ENCODE measurements at places on chromosomes 7 and 10.

DNA sequence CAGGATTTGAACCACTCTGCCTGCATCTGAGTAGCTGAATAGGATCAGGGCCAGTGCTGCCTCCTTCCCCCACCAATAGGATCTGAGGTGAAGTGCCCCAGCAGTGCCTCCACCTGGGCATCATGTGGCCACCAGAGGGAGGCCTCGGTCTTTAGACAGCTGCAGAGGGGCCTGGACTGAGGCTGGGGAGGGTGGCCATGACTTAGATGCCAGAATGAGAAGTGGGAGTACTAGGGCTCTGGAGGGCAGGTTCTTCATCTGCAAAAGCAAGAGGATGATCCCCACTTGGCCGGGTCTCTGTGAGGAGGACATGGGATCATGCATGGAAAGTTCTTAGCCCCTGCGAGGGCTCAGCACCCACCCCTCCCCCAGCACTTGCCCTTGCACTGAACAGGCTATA, 56.9 kb downstream of the NEUROG3 start:
- no peak overlapping the region for H3K4me3 ChIP-seq
- no peaks in the 10 kb centered on the region for H3K36me3 ChIP-seq
- peaks cover 9% of the 10 kb centered on the region for H3K27me3 ChIP-seq
- DNase-seq, result peak; percentile 38
- no peak overlapping the region for H3K27ac ChIP-seq

DNA sequence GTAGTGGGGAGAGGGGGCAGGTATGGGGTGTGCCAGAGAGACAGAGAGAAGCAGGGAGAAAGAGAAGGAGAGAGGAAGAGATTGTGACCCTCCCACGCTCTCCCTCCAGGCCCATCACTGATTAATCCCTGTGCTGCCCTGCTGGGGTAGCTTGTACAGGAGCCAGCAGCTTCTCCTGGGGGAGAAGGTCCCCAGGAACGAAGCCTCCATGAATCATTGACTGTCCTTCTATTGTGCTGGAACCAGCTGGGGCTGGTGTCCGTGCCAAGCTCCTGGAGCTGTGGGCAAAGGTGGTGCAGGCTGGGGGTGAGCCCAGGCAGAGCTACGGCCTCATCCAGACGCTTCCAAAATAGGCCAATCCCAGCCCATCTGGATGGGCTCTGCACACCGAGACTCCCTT, 20.9 kb downstream of the AQP1 start:
- no peak for DNase-seq
- H3K4me3 ChIP-seq, result no peak overlapping the region
- H3K27me3 ChIP-seq, result peaks cover 4% of the 10 kb centered on the region
- H3K36me3 ChIP-seq, result no peaks in the 10 kb centered on the region
- H3K4me1 ChIP-seq, result no peaks in the 10 kb centered on the region

GRCh38 chr10:118116715-118117449, 70.1 kb upstream of the RAB11FIP2 start:
- no peaks in the 10 kb centered on the region for H3K4me1 ChIP-seq
- no peak overlapping the region for H3K27ac ChIP-seq
- H3K4me3 ChIP-seq, result no peak overlapping the region
- no peaks in the 10 kb centered on the region for H3K27me3 ChIP-seq
- no peaks in the 10 kb centered on the region for H3K36me3 ChIP-seq

GRCh38 chr7:22622116-22622785, 104.7 kb upstream of the IL6 start:
- no peak for DNase-seq
- H3K4me3 ChIP-seq, result no peak overlapping the region
- no peaks in the 10 kb centered on the region for H3K36me3 ChIP-seq
- H3K27me3 ChIP-seq, result peaks cover 22% of the 10 kb centered on the region

- H3K27ac ChIP-seq, result no peak overlapping the region
- H3K4me1 ChIP-seq, result peaks cover 25% of the 10 kb centered on the region
- no peaks in the 10 kb centered on the region for H3K27me3 ChIP-seq
- no peaks in the 10 kb centered on the region for H3K36me3 ChIP-seq
- no peak overlapping the region for H3K4me3 ChIP-seq
Observed at GRCh38 chr10:122495406-122496340, 34.3 kb downstream of the HTRA1 start.

- H3K36me3 ChIP-seq, result no peaks in the 10 kb centered on the region
- no peak for DNase-seq
- H3K4me1 ChIP-seq, result no peaks in the 10 kb centered on the region
- H3K27me3 ChIP-seq, result no peaks in the 10 kb centered on the region
- no peak overlapping the region for H3K4me3 ChIP-seq
- no peak overlapping the region for H3K27ac ChIP-seq
Observed at GRCh38 chr10:1886039-1886438, 148.7 kb upstream of the ADARB2 start.

GRCh38 chr7:14341200-14341775, 351.8 kb upstream of the ETV1 start:
- no peak for DNase-seq
- H3K4me3 ChIP-seq, result no peak overlapping the region
- no peaks in the 10 kb centered on the region for H3K36me3 ChIP-seq
- no peak overlapping the region for H3K27ac ChIP-seq
- no peaks in the 10 kb centered on the region for H3K4me1 ChIP-seq

DNA sequence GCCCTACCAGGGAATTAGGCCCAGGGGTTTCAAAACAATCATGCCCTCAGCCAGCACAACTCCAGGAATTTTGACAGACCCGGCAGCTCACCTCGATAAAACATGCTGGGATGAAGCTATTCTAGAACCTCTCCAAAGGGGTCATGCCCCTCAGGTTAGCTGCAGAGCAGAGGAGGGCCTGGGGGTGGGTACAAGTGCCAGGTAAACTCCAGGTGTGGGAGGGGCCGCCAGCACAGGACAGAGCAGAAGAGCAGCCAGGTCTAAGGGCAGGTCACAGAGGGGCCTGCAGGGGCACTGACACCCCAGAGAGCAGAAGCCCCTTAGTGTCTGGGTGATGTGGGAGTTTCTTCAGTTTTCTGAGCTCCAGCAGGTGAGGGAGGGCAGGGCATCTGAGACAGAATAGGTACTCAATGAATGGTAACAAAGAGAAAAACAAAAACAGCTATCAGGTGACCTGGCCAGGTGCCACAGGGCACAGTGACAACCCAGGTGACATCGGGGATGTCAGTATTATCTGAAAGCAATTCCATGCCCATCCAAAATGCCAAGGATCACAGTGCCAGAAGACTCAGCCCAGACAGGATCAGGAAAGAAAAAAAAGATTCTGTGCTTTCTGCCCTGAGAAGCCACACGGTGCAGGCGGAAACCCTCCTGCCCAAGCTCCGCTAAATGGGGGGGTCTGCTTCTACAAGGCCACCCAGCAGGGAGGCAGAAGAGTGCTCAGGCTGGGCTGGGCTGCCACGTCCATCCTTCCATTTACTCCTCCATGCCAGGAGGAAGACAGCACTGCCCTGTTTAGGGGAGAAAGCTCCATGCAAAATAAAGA, 104.5 kb downstream of the TNS3 start:
- H3K36me3 ChIP-seq, result no peaks in the 10 kb centered on the region
- no peak for DNase-seq
- peaks cover 32% of the 10 kb centered on the region for H3K4me1 ChIP-seq
- H3K27ac ChIP-seq, result no peak overlapping the region

DNA sequence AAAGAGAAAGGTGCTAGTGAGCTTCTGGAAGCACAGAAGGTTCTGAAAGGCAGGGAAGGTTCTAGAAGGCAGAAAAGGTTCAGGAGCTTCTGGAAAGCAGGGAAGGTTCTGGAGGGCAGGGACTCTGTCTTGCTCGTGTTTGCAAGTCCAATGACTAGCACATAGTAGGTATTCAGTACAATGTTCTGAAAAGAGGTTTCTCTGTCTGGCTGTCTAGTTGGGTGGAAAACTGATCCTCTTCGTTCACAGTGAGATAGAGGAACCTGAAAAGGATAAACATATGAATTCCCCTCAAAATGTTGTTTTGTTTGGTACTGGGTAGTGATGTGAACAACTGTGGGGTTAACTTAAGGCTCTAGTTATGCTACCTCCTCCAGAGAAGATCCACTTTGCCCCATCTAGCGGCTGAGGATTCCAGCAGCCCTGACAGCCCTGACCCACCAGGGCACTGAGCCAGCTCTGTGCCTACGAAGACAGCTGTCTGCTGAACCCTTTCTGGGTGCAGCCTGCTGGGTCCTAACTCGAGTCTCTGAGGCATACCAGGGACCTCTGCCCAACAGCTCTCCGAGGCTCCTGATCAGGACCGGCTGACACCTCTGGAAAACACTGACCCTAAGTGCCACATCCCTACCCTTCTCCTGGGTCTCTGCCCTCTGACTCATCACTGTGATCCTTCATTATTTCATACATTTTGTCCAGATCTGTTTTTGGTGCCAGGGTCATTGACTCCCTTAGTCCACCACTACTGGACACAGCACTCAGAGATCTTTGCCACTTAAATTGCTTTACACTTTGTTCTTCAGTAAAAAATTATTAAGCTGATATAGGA, 15.4 kb downstream of the PTPRN2 start:
- H3K36me3 ChIP-seq, result no peaks in the 10 kb centered on the region
- H3K4me3 ChIP-seq, result no peak overlapping the region
- H3K27me3 ChIP-seq, result peaks cover 23% of the 10 kb centered on the region
- no peak for DNase-seq

DNA sequence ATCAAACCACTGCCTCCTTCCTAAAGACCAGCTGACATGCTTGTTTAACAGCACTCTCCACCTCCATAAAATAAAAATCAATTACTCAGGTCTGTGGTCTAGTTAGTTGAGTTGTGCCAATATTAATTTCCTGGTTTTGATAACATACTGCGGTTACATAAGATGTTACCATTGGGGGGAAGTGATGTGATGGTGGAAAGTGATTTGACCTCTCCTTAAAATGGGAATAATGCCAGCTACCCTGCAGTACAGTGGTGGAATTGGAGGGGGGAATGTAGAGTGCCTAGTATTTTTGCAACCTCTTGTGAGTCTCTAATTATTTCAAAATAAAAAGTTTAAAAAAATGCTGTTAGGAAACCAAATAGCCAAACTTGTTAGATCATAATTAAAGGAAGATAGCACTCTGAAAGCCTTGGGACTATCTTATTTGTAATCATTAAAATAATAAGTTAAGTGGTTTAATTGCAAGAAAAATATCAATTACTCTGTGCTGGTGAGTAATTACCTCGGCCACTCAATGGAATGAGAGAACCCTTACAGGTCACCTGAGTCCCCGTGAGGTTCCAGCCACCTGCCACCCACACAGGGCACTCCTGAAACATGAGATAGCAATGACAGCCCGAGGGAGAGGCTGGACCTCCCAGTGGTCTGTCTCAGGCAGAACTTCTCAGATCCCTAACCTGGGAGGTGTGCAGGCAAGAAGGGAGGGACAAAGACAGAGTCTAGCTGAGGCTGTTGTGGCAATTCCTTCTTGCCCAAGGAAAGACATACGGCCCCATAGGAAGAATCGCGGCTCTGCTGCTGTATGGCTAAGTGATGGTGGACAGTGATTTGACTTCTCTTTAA, 94.1 kb downstream of the SH3PXD2A start:
- no peak overlapping the region for H3K4me3 ChIP-seq
- H3K27me3 ChIP-seq, result peaks cover 2% of the 10 kb centered on the region
- H3K36me3 ChIP-seq, result no peaks in the 10 kb centered on the region
- no peak for DNase-seq
- peaks cover 66% of the 10 kb centered on the region for H3K4me1 ChIP-seq

DNA sequence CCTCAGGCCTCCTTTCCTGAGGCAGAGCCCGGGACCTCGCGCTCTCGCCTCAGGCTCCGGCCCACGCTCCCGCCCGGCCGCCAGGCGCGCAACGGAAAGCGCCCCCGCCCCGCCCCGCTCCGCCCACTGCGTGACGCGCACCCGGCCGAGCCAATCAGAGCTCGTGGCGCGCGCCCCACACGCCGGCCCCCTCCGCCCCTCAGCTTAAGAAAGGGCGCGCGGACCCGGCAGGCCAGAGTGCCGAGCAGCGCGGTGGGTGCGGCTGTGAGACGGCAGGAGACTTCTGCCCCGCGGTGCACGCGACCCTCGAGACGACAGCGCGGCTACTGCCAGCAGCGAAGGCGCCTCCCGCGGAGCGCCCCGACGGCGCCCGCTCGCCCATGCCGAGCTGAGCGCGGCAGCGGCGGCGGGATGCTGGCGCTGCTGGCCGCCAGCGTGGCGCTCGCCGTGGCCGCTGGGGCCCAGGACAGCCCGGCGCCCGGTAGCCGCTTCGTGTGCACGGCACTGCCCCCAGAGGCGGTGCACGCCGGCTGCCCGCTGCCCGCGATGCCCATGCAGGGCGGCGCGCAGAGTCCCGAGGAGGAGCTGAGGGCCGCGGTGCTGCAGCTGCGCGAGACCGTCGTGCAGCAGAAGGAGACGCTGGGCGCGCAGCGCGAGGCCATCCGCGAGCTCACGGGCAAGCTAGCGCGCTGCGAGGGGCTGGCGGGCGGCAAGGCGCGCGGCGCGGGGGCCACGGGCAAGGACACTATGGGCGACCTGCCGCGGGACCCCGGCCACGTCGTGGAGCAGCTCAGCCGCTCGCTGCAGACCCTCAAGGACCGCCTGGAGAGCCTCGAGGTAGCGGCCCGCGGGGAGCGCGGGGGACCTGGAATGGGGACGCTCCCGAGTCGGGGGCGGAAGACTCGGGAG, at the start of gene NPTX2:
Gene NPTX2 (plus strand): TSS at position 235 of the 909 bp plus-strand sequence. CDS start 177 bp downstream, at position 412.
- H3K4me3 ChIP-seq, result no peak within 1 kb of the TSS
- peaks cover 57% of the 10 kb centered on the region for H3K27me3 ChIP-seq
- DNase-seq, result peak; percentile 32
- H3K36me3 ChIP-seq, result no peaks in the 10 kb centered on the region
- peaks cover 24% of the 10 kb centered on the region for H3K4me1 ChIP-seq

DNA sequence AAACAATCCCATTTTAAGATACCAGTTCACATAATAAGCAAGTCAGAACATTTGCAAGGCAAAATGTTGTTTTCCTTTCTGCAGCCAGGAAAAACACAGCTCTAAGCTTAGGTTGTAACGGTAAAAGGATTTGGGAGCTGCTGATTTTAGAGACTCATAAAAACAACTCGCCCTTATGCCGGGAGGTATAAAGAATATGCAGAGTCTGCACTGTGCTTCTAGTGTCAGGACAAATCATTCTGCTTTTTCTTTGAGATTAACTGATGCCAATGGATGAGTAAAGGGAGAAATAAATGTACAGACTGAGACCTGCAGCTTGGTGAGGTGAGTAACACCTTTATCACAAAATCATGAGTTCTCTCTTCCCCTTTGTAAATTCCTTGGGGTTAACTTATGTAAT, 2.0 kb upstream of the SFR1 start:
- H3K4me1 ChIP-seq, result peaks cover 51% of the 10 kb centered on the region
- peaks cover 5% of the 10 kb centered on the region for H3K36me3 ChIP-seq
- H3K27me3 ChIP-seq, result no peaks in the 10 kb centered on the region
- DNase-seq, result no peak
- no peak overlapping the region for H3K4me3 ChIP-seq

GRCh38 chr10:77641344-77641743, 3.7 kb upstream of the KCNMA1 start:
- DNase-seq, result no peak
- H3K36me3 ChIP-seq, result no peaks in the 10 kb centered on the region
- peaks cover 47% of the 10 kb centered on the region for H3K27me3 ChIP-seq
- peaks cover 4% of the 10 kb centered on the region for H3K4me1 ChIP-seq

GRCh38 chr7:129773871-129774270, 162.4 kb downstream of the NRF1 start:
- H3K4me1 ChIP-seq, result peaks cover 4% of the 10 kb centered on the region
- no peak for DNase-seq
- no peak overlapping the region for H3K27ac ChIP-seq
